Mucosa of gallbladder (tissue), 1 donor: ENCODE measurements at places on chromosomes 12 and 14. TPM values are rescaled to one million over a fixed set of nuclear protein-coding genes. Genes with fewer than 3 reads are reported as not detected.

Gene CIROP
- not detected for total RNA-seq

Gene PGAM5
- 31.3 TPM for total RNA-seq

Gene INSM2
- total RNA-seq = not detected

Gene B4GALNT1
- total RNA-seq = 1.3 TPM

Gene GLT1D1
- 3.3 TPM for total RNA-seq

Gene C3AR1
- total RNA-seq = 20.5 TPM

Gene RBP5
- total RNA-seq = 7.1 TPM

Gene TUNAR
- total RNA-seq = not detected

Gene RTL1
- 0.09 TPM for total RNA-seq

Gene CDCA4
- total RNA-seq = 5.4 TPM

Gene CCDC184
- total RNA-seq = 5.2 TPM

Gene SLC39A5
- 49.9 TPM for total RNA-seq

Gene CLEC4A
- 1.6 TPM for total RNA-seq

Gene RFC5
- 13.4 TPM for total RNA-seq

Gene RNASE3
- 0.52 TPM for total RNA-seq

Gene SLCO1B1
- total RNA-seq = 0.12 TPM

Gene KRT78
- total RNA-seq = not detected

Gene BDKRB1
- 4.1 TPM for total RNA-seq

Gene CLEC9A
- total RNA-seq = 1.2 TPM

Gene METTL25
- 14.0 TPM for total RNA-seq

Gene WNT1
- total RNA-seq = 0.29 TPM

Gene AQP2
- total RNA-seq = not detected

Gene LTB4R
- total RNA-seq = 6.5 TPM

Gene KMT2D
- 104 TPM for total RNA-seq

Gene KRT82
- not detected for total RNA-seq

Gene HOXC11
- total RNA-seq = not detected

Gene IL22
- total RNA-seq = not detected

Gene ETV6
- total RNA-seq = 54.5 TPM
